ENCODE measurements at places on chromosomes 12 and 14.

DNA sequence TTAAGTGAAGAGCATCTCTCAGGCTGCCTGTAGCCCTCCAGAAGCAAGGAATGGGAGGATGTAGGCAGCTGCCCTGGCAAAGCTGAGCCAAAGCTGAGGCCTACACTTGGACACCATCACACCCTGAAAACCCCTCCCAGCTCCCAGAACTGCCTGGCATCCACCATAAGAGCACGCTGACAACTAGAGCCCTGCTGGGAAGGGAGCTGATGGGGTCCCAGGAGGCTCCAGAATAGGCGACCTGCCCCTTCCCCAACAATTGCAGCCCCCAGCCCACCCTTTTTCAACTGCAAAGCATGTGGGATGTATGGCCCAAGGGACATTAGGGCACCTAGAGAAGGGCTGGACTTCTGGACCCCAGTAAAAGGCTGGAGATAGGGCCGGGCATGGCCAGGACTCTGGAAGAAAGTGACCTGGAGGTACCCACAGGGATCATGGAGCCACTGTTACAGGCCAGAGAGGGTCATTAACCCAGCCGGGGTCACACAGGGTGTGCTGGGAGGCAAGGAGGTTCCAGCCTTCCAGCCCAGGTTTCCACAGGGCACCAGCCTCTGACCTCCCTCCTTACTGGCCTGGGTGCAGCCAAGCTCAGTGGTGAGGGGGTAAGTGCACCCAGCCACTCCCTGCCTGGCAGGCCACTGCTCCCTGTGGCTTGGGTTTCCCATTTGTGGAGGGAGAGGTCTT is 27.8 kb downstream of the FAM222A start:
- DNase-seq = peak; percentile 30

DNA sequence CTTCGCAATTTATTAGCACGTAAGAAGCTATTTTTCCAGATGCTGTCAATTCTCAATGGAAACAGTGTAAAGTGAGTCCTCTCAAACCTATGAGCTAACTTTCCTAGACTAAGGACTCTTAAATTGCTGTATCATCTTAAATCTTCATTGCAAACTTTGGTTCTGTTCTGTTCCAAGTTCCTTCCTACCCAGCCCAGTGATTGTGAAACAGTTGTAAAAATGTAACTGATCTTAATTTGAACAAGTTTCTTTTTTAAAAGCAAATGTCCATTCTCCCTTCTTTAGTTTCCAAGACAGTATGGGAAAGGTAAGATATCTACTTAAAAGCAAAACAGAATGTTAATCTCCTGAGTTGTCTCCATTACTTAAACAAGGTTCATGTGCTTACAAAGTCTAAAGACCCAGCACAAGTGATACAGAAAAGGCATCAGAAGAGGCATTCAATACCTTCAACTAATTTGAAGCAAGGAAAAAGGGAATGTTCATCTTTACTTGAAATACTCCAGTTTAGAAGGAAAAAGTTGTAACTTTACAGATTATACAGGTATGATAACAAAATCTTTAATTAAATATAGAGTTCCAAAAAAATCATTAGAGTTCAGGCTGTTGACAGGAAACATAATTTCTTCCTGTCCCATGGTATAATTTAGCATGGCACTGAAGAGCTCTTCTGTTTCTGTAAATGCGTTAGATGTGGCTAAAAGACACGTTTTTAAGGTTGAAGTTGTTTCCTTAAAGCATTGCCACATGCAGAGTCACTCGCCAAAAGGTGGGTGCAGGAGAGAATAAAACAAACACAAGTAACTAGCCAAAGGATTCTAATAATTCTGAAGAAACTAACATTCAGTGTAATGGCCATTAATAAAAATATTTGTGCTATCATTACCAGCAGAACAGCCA is 101.5 kb upstream of the USP15 start:
- DNase-seq = no peak

GRCh38 chr12:111529424-111530368 is 69.4 kb downstream of the ATXN2 start:
- peak; percentile 64 for DNase-seq

DNA sequence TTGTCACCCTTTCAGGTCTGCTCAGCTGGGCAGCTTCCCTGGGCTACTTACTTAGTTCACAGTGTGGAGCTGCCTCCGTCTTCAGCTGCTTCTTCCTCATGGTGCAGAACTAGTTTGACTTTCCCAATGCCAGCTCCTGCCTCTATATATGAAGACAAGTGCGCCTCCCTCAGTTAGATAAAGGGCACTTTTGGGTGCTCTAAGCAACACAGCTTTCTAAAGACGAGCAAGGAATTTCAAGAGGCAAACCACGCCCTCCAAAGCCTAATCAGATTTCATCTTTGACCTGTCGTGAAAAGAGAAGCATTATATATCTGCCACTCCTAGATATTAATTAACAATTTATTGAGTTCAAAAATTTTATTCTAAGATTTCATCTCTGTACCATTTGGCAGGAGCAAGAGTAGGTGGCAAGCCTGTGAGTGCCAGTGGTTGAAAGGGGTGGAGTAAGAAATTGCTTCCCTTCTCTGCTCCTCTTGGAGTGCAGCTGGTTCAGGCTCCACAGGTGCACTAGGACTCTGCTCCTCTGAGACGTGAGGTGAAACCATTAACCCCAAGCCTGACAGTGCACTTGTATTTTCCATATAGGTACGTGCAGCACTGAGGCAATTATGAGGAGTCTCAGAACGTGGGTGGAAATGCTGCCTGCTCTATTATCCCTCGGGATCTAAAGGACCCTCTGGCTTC is 2.1 kb upstream of the SLC11A2 start:
- DNase-seq = peak; percentile 83

DNA sequence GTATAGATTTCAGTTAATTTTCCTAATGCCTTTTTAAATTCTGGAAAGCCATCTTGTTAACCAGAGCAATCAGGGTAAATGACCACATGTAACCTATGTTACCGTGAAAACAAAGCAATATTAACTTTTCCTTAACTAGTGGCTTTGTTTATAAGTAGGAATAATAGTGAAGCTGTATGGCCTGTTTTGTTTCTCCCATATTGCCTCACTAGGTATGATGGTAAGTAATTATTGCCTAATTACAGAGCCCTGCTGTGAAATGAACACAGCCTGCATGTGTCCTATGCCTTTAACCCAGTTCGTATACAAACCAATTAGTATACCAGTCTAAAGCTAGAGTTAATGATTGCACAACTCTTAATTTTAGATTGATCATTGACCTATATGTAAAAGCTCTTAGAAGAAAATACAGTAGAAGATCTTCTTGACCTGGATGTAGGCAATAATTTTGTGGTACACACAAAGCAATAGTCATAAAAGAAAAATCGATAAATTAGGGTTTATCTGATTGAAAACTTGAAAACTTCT is 249.9 kb downstream of the CCDC91 start:
- no peak for DNase-seq

GRCh38 chr12:119868992-119869391 is 8.1 kb downstream of the CIT start:
- DNase-seq = no peak

DNA sequence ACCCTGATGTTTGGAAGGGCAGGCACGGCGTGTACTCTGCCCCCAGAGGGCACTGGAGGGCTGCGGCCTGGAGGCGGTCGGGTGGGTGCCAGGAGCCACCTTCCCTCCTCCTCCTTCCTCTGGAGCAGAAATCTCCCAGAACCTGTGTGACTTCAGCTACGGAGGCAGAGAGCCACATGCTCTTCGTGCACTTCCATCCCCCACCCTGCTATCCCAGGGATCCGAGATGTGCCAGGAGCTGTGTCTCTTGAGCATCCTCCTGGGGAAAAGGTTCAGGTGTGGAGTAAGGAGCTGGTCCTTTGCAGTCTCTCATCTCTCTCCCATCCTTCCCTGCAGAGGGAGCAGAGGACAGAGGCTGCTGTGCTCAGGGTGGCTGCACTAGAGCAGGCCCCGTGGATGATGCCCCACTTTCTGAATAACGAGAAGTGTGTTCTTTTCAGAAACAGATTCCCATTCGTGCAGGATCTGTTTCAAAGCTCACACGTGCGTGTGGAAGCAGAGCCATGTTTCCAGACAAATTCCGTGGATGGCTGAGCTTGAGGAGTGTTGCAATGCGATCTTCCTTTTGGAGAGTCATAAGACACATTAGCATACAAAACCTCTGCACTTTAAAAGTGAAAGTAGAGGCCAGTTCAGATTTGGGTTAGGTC is 162.9 kb downstream of the ADGRD1 start:
- DNase-seq = no peak

DNA sequence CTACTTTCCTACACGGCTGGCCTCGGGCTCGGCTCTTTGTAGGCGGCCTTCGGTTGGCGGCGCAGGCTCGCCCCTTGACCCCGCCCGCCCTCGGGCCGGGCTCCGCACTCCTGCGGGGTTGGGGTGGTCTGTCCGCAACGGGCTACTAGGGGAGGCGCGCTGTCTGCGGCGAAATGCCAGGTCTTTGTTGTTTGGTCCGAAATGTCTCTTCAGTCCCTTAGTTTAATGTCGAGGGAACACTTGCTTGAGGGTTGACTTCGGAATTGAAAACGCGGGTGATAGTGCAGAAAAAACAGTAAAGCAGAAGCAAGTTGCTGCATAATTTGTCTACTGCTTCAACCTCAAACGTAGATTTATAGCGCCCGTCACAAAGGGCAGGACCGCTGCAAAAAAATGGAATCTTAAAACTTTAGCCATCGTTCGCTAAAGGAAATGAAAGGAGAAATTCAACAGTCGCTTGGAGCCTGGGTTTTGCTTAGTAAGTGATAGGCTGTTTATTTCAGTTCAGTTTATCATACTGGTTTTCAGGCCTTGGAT is 390 bp downstream of the JKAMP start:
- DNase-seq = no peak

GRCh38 chr12:3216726-3217682 is 139.8 kb downstream of the TSPAN9 start:
- no peak for DNase-seq

DNA sequence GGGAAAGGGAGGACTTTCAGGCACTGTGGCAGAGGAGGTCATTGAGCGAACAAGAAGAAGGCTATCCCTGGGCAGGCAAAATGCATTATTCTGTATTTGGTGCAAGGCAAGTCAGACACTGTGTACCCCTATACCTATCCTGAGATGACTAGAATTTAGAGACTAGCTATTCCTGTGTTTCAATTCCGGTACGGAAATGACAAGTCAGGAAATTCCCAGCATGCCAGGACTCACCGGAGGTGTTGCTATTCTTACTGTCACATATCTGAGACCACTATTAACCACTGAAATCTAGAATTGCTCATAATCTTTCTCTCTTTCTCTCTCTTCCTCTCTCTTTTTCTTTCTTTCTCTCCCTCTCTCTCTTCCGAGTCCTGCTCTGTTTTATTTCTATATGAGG is 297.1 kb downstream of the PDZRN4 start:
- no peak for DNase-seq

- DNase-seq = no peak
These were observed 54.0 kb downstream of the PRIMA1 start for GRCh38 chr14:93734086-93734822.

DNA sequence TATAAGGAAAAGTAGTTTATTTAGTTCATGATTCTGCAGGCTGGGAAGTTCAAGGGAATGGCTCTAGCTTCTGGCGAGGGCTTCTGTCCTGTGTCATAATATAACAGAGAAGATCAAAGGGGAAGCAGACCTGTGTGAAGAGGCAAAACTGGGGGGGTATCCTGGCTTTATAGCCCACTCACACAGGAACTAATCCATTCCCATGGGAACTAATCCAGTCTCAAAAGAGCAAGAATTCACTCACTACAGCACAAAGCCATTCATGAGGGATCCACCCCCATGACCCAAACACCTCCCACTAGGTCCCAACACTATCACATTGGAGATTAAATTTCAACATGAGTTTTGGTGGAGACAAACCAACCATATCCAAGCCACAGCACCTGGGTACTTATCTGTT is 6.9 kb downstream of the ALDH6A1 start:
- no peak for DNase-seq

DNA sequence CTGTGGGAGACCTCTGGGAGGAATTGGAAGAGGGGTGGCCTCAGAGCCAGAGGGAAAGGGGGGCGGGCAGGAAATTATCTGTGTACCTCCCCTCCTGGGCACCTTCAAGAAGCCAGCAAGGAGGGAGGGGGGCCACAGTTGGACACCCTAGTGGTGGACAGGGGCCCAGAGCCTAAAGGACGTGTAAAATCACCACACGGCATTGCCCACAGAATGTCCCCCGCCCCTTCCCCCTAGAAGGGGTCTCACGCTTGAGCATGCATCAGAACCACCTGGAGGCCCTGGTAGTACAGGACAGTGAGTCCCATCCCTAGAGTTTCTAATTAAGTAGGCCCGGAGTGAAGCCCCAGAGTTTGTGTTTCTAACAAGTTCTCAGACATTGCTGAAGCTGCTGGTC is 8.2 kb downstream of the ENDOU start:
- no peak for DNase-seq

- no peak for DNase-seq
These were observed 168.1 kb upstream of the NOVA1 start for GRCh38 chr14:26765768-26766520.

- DNase-seq = no peak
These were observed 65.7 kb downstream of the PIK3C2G start for GRCh38 chr12:18327036-18327435.

GRCh38 chr14:92951912-92952471 is 29.0 kb downstream of the CHGA start:
- DNase-seq = peak; percentile 52

Data from Caco-2 (cell line).